Liver (tissue), 10 donors: ENCODE measurements at places on chromosomes 2 and 18.

DNA sequence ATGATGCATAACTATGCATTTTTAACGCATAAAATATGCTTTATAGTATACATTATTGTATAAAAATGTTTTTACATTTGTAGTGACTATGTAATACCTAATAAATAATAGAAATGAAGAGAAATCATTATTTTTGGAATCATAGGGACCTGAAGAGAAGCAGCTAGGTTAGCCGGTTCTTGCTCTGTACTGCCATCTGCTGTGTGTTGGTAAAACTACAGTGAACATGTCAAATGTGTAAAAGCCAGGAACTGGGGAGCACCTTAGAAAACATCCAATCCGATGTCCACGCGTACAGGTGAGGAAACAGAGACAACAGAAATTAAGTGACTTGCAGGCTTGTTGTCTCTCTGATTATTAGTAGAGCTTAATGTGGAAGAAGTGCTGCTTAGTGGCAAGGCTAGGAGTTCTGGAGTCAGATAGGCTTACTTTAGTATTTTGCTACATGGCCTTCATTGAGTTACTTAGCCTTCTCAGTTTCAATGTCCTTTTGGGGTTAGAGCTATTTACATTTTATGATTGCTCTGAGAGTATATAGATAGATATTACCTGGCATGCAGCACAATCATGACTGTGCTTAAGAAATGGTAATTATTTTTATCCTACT, 386.5 kb downstream of the DLGAP1 start:
- H3K4me3 ChIP-seq = no peak overlapping the region
- H3K36me3 ChIP-seq = no peaks in the 10 kb centered on the region
- no peak overlapping the region for H3K27ac ChIP-seq

- no peaks in the 10 kb centered on the region for H3K27me3 ChIP-seq
- H3K27ac ChIP-seq = no peak overlapping the region
- DNase-seq = no peak
These were observed 38.8 kb downstream of the FAM168B start for GRCh38 chr2:131054488-131054887.

- peaks cover 10% of the 10 kb centered on the region for H3K4me1 ChIP-seq
- DNase-seq = no peak
- H3K4me3 ChIP-seq = no peak overlapping the region
- no peaks in the 10 kb centered on the region for H3K27me3 ChIP-seq
- no peak overlapping the region for H3K27ac ChIP-seq
- H3K36me3 ChIP-seq = no peaks in the 10 kb centered on the region
These were observed 462.8 kb upstream of the ID2 start for GRCh38 chr2:8219096-8219495.

DNA sequence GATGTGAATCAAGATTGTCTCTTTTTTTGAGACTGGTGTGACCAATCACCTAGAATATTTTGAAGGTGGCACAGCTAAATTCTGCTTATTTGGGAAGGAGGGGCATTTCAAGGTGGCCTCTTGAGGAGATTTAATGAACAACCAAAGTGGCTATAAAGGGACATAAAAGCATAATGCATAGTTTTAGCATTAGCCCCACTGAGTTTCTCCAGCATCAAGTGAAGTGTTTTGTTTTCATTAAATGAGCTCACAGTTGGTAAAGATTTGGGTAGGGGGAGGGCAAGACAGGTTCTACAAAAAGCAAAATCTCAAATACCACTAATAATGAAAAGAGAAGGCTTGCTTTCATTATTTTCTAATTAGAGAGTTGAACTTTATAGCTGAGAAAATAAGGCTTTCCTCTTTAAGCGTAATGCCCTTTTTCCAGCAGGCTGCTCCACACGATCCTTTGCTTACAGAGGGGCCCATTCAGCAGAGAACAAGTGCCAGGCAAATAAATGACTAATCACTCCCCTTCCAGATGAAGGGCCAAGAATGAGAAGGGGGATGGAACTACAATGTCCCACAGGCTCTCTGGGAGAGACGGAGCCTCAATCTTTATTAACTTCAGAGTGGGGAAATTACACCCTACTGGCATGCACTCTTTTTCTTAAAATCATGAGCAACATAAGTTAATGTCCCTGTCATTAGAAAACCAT, 35.9 kb downstream of the LHCGR start:
- no peak overlapping the region for H3K27ac ChIP-seq
- H3K27me3 ChIP-seq = no peaks in the 10 kb centered on the region
- H3K36me3 ChIP-seq = no peaks in the 10 kb centered on the region
- no peak for DNase-seq
- no peak overlapping the region for H3K4me3 ChIP-seq

DNA sequence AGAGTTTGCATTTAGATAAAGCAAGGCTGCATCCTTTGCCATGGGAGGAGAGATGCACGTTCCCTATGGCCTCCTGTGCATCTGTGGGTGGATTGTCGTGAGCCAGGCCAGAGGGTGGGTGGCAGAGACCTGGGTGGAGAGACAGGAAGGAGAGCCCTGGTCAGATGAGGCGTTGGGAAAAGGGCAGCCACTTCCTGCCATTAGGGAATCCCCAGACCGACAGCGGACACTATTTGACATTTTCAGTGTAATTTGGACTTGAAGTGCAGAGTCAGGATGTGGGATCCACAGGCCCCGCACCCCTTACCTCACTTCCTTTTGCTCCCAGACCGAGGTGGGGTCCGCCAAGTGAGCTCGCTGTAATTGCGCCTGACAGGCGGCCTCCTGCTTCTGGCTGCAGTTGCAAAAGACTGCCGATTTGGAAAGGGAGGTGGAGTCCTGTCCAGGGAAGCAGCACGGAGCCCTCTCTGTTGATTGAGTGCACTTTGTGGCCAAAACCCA, 150.0 kb downstream of the DYSF start:
- H3K36me3 ChIP-seq = no peaks in the 10 kb centered on the region
- H3K4me3 ChIP-seq = no peak overlapping the region
- no peak overlapping the region for H3K27ac ChIP-seq
- no peaks in the 10 kb centered on the region for H3K27me3 ChIP-seq
- no peaks in the 10 kb centered on the region for H3K4me1 ChIP-seq
- DNase-seq = no peak

DNA sequence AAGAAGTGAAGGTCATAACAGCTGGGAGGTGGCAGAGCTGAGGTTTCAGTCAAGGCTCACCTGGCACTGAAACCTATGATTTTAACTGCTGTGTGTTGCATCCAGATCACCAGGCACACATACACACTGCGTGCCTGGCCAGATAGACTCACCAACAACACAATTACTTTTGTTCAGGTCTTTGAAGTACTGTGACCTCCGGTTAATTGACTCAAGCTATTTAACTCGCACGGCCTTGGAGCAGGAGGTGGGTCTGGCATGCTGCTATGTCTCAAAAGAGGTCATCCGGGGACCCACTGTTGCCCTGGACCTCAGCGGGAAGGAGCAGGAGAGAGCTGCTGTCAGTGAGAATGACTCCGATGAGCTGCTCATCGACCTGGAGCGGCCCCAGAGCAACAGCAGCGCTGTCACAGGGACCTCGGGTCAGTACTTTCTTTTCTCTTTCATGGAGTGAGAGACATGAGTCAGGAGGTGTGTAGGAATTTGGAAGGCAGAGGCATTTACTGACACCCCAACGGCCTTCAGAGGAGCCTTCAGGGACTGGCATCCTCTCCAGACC, 104.1 kb downstream of the ESCO1 start:
- no peaks in the 10 kb centered on the region for H3K4me1 ChIP-seq
- peaks cover 4% of the 10 kb centered on the region for H3K36me3 ChIP-seq

GRCh38 chr18:22624176-22624575, 206.5 kb upstream of the CTAGE1 start:
- no peaks in the 10 kb centered on the region for H3K36me3 ChIP-seq
- no peak overlapping the region for H3K27ac ChIP-seq
- DNase-seq = no peak
- no peak overlapping the region for H3K4me3 ChIP-seq
- H3K27me3 ChIP-seq = no peaks in the 10 kb centered on the region

- H3K36me3 ChIP-seq = no peaks in the 10 kb centered on the region
- no peaks in the 10 kb centered on the region for H3K27me3 ChIP-seq
- no peak for DNase-seq
- H3K27ac ChIP-seq = no peak overlapping the region
These were observed 488.6 kb upstream of the SMIM21 start for GRCh38 chr18:75915941-75916623.

- no peaks in the 10 kb centered on the region for H3K36me3 ChIP-seq
- no peak for DNase-seq
- no peaks in the 10 kb centered on the region for H3K27me3 ChIP-seq
- H3K4me3 ChIP-seq = no peak overlapping the region
These were observed 66.4 kb upstream of the BOD1L2 start for GRCh38 chr18:57080479-57080878.

GRCh38 chr2:30280596-30281434, 49.5 kb downstream of the LBH start:
- no peaks in the 10 kb centered on the region for H3K4me1 ChIP-seq
- H3K4me3 ChIP-seq = no peak overlapping the region
- no peak for DNase-seq
- no peak overlapping the region for H3K27ac ChIP-seq

- no peak overlapping the region for H3K4me3 ChIP-seq
- no peaks in the 10 kb centered on the region for H3K4me1 ChIP-seq
- DNase-seq = no peak
- no peak overlapping the region for H3K27ac ChIP-seq
These were observed 27.6 kb upstream of the ASAP2 start for GRCh38 chr2:9178904-9179571.

DNA sequence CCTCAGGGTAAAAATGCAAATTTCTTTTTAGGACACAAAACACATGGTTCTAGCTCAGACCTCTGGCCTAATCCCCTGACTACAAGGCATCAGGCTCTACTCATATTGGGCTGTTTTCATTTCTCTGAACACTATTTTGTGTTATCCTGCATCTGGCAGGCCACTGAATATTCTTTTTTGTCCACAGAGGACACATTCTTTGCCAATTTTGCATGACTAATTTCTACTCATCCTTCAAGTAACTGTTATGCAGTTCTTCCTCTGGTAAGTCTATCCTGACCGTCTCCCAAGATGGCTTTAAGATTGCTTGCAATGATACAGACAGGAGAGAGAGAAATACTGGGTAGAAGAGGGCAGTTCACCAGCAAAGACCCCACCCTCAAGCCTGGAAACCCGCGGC, 107.6 kb upstream of the RGPD4 start:
- no peaks in the 10 kb centered on the region for H3K36me3 ChIP-seq
- no peak for DNase-seq
- no peak overlapping the region for H3K27ac ChIP-seq
- no peak overlapping the region for H3K4me3 ChIP-seq
- no peaks in the 10 kb centered on the region for H3K4me1 ChIP-seq

DNA sequence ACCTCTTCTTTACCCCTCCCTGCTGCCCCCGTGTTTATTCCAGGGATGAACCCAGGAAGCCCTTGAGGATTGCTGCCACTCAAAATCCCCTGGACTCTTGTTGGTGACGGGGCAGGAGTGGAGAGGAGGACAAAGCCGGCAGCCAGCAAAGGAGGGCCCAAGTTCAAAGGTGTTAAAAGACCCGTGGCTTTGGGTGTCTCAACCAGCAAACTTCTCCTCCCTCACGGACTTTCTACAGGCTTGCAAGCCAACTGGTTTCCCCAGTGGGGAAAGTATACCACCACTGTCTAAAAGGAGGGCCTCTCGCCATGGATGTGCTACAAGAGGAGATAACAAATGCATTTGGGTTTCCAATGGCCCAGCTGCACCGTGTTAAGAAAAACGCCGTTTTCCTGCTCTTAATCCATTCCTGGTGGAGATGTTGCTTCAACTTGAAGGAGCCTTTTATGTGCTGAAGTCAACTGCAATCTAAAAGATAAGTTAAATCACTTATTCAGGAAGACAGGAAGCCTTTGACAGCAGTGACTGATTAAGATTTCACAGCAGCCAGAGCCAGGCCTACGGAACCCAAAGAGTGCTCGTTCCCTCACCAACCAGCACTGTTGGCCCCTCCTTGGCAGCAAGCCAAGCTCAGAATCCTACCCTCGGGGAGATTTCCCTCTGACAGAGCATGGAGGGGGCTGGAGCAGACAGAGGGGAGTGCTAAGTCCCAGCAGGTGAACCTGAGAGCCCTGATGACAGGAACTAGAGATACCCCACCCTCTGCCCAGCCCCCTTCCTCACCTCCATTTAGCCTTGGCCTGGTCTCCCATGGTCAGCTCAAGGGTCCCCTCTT, 57.8 kb downstream of the ZBTB7C start:
- H3K27me3 ChIP-seq = no peaks in the 10 kb centered on the region
- H3K4me1 ChIP-seq = no peaks in the 10 kb centered on the region
- H3K27ac ChIP-seq = no peak overlapping the region
- H3K36me3 ChIP-seq = no peaks in the 10 kb centered on the region
- DNase-seq = no peak

DNA sequence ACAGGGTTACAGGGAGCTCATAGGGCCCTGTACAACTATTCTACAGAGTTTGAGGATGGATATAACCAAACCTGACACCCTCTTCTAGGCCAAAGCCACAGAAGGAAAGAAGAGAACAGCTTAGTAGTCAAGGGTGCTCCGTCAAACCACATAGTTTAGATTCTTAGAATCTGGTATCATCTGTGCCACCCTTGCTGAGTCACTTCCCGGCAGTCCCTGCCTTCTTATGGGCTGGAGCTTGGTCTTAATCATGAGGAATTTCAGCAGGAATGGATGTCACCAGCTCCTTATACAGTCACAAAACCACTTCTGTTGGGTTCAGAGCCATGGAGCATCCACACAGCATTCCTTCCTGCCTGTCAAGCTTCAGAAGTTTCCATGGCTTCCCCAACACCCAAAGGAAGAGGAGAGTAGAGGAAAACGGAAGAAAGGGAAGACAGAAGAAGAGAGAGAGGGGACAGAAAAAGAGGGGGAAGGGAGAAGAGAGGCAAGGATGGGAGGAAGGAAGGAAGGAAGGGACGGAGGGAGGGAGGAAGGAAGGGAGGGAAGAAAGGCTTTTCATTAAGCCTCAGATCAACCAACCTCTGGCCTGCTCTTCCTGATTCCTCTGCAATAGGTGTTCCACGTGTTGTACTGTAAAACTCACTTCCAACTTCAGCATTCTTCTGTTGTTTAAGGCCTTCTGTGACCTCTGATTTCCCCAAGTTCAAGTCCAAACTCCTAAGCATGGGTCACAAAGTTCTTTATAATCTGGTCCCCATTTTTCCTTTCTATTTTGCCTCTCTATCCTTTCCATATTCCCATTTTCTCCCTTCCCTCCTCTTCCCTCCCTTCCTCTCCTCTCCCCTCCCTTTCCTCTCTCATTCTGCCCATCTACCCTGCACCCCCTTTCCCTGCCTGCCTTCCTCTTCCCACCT, 246.1 kb upstream of the TNP1 start:
- no peak for DNase-seq
- no peaks in the 10 kb centered on the region for H3K4me1 ChIP-seq
- no peaks in the 10 kb centered on the region for H3K36me3 ChIP-seq
- no peaks in the 10 kb centered on the region for H3K27me3 ChIP-seq

DNA sequence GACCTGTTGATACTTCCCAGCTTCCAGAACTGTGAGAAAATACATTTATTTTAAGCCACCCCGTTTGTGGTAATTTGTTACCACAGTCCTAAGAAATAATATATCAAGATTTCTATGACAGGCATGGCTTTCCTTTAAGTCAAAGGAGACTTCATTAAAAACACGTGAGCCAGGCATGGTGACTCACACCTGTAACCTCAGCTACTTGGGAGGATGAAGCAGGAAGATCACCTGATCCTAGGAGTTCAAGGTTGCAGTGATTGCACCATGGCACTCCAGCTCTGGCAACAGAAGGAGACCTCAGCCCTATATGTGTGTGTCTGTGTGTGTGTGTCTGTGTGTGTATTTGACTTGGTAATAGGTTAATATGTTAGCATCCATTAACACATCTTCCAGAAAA, 69.8 kb upstream of the SCN7A start:
- H3K27me3 ChIP-seq = no peaks in the 10 kb centered on the region
- no peak overlapping the region for H3K27ac ChIP-seq
- no peaks in the 10 kb centered on the region for H3K4me1 ChIP-seq
- DNase-seq = no peak
